CD4-positive, alpha-beta T cell treated with Interleukin-15 for 1 hour (primary cell): ENCODE measurements at places on chromosomes 6 and 20.

DNA sequence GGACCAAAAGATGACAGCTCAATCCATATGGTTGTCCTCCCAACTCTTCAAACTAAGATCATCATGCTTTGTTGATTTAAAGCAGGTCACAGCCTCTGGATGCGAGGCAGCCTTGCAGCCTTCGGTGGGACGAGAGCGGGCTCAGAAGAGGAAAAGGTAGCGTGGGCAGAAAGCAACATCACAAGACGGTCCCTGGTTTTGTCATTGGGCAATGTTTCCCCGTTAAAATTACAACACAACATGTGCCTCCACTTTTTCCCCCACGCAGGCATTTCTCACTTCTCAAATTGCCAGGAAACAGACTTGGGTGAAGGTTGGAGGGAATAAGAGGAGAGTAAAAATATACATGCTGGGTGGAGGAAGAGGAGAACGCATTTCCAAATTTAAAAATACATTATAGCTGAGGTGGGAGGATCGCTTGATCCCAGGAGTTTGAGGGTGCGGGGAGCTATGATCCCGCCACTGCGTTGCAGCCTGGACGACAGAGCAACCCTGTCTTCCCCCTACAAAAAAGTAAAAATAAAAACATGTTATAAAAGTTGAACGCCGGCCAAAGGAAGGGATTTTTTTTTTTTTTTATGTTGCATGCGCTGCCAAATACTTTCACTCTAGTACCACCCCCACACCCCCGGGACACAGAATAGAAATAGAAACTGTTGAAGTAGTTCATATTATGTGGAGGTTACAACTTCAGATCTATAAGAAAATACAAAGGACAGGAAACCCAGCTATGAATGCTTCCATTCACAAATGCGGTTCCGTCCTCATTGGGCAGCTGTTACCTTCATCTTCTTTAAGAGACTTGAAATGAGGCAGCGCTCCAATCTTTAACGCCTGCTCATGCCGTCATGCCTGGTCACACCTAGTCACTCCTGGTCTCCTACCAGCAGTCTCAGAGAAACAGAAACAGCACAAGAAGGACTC, 13.9 kb upstream of the NAA20 start:
- DNase-seq: no peak

DNA sequence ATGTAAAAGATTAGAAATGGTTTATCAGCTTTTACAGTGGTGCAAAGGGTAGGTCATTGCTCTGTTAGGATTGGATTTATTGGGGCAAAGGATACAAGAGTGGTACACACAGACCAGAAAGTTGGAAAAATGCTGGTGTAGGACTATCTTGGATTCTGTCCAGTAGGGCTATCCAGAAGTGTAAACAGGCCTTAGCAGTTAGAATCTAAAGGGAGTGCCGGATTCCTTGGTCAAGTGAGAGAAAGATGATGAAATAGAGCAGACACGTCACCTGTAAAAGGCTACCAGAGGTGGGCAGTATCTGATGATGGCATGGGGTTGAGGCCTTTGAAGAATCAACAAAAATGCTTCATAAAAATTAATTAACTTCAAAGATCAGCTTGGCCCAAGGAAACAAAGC, 975.9 kb downstream of the KIF16B start:
- no peak for DNase-seq

DNA sequence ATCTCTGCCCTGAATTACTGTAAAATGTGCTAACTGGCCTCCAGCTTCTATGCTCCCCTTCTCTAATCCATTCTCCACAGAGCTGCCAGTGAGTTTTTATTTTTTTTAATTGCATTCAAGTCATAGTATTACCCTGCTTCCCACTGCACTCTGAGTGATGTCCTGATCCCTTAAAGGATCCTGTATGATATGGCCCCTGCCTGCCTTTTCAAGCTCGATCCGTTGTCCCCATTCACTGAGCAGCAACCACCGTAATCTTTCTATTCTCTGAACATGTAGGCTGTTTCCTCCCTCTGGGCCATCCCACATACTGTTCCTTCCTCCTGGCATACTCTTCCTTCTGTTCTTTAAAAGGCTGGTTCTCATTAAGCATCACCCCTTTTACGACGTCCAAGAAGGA, 9.3 kb downstream of the TNFRSF21 start:
- DNase-seq: no peak

- no peak for DNase-seq
Observed at GRCh38 chr6:155678361-155678760, 222.7 kb upstream of the NOX3 start.

DNA sequence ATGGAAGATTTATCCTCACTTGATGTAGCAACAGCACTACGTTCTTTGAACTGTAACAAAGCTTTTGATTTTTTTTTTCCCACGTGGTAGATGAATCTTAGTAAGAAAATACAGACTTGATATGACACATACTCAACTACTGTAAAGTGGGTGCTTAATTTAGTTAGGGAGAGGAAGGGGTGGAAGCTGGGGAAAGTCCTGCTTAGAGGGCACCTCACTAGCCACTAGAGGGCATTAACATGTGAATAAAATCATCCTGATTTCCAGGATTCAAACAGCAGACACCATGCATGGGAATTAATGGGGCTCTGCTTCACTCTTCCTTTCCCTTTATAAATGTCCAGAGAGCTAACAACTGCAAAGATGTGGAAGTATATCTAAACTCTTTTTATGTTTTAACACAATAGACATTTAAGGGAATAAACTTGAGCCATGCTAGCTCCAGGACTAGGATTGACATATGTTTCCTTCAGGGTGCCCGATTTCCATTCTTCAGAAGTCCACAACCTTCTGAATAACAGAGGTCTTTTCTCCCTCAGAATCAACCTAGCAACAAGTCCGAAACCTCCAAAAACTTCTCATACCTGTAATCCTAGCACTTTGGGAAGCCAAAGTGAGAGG, 250.1 kb downstream of the ATXN1 start:
- DNase-seq: no peak

GRCh38 chr6:56363796-56364430, 116.5 kb upstream of the COL21A1 start:
- no peak for DNase-seq

DNA sequence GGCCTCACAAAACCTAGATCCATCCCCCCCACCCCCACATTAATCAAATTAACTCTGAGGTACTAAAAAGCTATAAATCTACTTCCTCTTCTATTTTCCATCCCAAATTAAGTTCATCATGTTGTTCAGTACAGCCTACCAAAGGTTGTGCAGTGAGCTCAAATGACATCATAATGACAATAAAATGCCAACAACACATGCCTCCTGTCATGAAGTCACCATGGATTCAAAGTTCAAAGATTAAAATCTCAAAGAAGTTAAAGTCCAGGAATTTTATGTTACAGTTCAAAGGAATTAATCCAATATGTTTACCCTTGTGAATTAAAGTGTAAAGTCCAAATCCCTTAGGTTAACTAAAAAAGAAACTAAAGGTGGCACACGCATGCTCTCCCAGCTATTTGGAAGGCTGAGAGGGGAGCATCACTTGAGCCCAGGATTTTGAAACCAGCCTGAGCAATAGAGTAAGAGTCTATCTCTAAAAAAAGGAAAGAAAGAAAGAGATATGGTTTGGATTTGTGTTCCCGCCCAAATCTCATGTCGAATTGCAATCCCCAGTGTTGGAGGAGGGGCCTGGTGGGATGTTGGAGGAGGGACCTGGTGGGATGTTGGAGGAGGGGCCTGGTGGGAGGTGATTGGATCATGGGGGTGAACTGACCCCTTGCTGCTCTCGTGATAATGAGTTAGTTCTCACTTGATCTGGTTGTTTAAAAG, 25.7 kb upstream of the SIRT5 start:
- no peak for DNase-seq

GRCh38 chr6:163083141-163083540, 331.4 kb upstream of the QKI start:
- no peak for DNase-seq

- no peak for DNase-seq
Observed at GRCh38 chr6:144250276-144250675, 34.9 kb upstream of the UTRN start.

DNA sequence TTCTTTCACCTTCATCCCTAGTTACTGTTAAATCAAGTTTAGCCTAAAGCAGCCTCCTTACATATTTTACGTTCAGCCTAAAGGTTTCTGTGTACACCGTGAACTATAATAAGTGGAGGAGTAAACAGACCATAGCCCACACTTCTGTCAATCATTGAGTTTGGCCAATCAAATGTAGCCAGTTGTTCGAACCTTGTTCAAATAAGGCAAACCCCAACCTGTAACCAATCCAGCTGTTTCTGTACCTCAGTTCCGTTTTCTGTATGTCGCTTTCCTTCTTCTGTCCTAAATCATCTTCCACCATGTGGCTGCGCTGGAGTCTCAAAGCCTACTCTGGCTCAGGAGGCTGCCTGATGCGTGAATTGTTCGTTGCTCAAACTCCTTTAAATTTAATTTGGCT, 1.8 kb upstream of the FBXO30 start:
- DNase-seq: no peak

- DNase-seq: no peak
Observed at GRCh38 chr20:60036746-60037499, 78.7 kb downstream of the CDH26 start.

GRCh38 chr20:48358176-48359054, 469.4 kb downstream of the PREX1 start:
- no peak for DNase-seq

DNA sequence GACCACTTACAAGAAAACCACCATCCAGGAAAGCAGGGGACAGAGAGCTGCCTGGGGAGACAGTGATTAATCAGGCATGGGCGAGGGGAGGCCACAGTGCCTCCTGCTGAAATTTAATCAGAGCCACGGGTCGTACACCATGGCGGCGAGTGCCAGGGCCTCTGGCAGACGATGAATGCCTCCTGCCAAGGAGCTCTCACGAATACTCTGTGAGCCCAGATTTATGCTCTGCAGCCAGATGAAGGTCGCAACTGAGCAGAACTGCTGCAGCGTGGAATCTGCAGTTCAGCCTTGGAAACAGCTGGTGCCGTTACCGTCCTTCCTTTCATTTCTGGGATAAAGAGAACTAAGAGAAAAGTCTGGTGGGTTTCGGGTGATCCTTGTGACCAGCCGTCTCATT, 85.6 kb downstream of the BFSP1 start:
- no peak for DNase-seq

GRCh38 chr6:138821519-138821918, 25.6 kb downstream of the ECT2L start:
- no peak for DNase-seq

GRCh38 chr6:50653253-50653652, 60.1 kb upstream of the TFAP2D start:
- no peak for DNase-seq

DNA sequence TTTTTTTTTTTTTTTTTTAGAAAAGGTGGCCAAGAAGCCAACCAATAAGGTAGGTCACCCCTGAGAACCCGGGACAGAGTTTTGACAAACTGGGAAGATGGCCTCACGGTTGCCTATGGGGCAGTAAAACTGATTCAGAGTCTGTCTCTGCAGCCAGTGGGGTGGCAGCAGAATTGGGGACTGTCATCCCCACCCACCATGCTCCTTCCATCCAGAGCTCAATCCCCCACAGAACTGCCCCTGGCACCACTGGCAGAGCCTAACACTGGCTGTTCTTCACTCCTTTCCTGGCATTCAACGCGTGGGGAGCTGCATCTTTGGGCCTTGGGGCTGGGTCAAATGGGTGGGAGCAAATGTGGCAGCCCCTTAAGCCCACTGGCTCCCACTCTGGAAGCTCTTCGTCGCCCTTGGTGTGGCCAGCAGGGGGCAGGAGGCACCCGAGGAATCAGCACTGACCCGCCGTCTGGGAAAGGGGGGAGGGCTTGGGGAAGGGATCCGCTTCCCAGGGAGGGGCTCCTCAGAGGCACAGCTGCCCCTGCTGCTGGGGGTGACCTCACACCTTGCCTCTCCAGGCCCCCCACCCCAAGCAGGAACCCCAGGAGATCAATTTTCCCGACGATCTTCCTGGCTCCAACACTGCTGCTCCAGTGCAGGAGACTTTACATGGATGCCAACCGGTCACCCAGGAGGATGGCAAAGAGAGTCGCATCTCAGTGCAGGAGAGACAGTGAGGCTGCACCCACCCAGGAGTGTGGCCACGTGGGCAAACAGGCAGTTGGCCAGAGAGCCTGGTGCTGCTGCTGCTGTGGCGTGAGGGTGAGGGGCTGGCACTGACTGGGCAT, 10.4 kb downstream of the CD40 start:
- no peak for DNase-seq

GRCh38 chr20:58909585-58909984, 57.1 kb downstream of the GNAS start:
- no peak for DNase-seq

- DNase-seq: no peak
Observed at GRCh38 chr20:37408302-37409193, 62.6 kb downstream of the SRC start.

GRCh38 chr6:132506869-132507808, 5.8 kb downstream of the STX7 start:
- DNase-seq: no peak

DNA sequence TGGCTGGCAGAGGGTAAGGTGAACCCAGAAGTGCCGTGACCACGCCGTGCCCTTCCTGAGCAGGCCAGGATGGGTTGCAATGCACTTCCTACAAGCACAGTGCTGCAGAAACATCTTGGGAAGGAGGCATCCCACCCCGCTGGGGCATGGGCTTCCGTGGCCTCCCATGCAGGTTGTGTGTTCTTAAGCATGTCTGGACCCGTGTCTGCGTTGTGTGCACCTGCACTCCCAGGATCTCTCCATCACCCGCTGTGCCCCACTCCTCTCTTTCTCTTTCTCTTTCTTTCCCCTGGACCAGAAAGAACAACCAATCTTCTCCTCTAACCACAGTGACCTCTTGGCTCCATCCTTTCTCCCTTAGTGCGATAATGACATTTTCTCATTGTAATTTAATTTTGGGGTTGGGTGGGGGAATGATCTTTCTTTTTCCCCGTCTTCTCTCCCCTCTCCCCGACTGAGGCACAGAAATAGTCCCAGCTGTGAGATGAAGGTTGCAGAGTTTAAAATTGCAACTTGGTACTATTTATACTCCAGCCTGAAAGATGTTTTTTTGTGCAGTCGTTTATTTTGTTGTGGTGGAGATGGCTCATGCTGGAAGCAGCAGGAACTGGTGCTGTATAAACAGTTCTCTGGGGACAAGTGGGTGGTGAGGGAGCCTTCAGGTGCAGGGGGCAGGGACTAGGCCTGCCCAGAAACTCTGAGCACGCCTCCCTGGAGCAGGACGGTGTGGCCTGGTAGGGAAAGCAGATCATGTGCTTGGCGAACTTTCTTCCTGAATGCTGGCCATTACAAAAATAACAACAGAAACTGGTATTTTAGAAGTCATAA, 20.5 kb downstream of the BCAS4 start:
- DNase-seq: no peak

- no peak for DNase-seq
Observed at GRCh38 chr6:95228636-95229035, 348.7 kb upstream of the MANEA start.

- DNase-seq: no peak
Observed at GRCh38 chr6:25709761-25710160, 44.8 kb upstream of the SLC17A4 start.

GRCh38 chr20:14879020-14879697, 541.7 kb upstream of the FLRT3 start:
- no peak for DNase-seq
